ENCODE measurements at places on chromosomes 1 and 21.

DNA sequence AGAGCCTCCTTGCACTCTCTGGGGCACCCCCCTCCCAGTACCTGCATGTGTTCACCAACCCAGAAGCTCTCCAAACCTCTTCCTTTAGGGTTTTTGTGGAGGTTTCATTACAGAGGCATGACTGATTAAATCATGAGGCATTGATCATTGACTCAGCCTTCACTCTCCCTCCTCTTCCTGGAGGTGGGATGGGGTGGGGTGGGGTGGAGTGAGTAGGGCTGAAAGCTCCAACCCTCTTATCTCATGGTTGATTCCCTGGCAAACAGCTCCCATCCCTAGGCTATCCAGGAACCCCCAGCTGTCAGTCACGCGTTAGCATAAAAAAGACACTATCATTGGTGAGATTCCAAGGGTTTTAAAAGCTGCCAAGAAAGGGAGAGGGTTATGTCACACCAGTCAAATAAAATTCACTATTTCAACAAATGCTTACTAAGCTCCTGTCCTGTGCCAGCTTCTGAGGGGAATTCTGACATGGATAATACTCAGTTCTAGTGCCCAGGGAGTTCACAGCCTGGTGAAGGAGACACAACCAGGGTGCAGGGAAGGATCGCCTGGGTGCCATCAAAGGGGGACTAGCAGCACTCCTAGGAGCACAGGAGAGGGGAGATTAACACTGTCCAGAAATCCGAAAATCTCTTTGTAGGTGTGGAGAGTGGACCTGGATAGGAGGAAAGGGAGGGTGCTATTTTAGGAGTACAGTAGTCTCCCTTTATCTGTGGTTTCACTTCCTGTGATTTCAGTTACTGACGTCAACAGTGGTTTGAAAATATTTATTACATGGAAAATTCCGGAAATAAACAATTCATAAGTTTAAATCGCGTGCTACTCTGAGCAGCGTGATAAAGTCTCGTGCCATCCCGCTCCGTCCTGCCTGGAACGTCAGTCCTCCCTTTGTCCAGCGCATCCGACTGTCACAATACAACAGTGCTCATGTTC is 6.8 kb upstream of the IL24 start:
- H3K27ac ChIP-seq = peak overlapping the region; percentile 38
- no peak overlapping the region for H3K4me3 ChIP-seq
- H3K36me3 ChIP-seq = no peaks in the 10 kb centered on the region
- peaks cover 12% of the 10 kb centered on the region for H3K4me1 ChIP-seq
- no peak for DNase-seq

DNA sequence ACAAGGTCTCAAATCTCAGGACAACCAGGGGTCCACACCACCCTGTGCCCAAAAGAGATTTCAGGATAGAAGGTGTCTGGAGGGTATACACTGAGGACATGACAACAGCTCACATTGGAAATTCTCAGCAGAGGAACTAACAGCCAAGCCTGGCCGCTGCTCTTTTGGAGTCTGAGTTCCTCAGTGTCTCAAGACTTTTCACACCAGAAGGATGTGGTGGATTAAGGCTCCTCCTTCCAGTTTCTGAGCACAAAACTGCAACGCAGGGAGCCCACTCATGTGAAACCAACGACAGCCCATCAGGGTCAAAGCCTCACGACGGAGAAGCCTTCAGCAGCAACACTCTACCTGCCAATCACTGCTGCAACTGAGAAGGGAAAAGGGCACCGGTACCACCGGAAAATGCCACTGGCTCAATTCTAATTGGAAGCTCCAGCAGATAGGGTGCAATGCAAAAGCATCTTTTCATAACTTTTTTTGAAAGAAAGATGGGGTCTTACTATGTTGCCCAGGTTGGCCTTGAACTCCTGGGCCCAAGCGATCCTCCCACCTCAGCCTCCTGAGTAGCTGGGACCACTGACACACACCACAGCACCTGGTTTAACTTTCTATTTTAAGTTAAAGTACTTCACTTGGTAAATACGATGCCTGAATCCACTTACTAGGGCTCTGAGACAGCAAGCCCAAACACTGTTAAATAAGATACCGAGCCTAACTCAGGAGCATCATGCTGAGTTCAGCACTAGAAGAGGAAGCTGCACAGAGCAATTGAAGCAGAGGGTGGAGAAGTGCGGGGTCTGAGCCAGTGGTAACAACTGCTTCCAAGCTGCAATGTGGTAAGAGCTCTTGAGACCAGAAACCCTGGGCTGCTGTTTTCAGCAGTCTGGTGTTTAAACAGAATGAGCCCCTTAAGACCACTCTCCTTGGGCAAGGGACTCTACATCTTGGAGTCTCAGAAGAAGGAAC is 7.8 kb downstream of the CAPZB start:
- peaks cover 6% of the 10 kb centered on the region for H3K4me1 ChIP-seq
- H3K36me3 ChIP-seq = no peaks in the 10 kb centered on the region
- H3K27ac ChIP-seq = peak overlapping the region; percentile 72
- no peaks in the 10 kb centered on the region for H3K27me3 ChIP-seq

- H3K27me3 ChIP-seq = no peaks in the 10 kb centered on the region
- H3K4me1 ChIP-seq = no peaks in the 10 kb centered on the region
- no peak overlapping the region for H3K27ac ChIP-seq
- H3K4me3 ChIP-seq = no peak overlapping the region
- H3K36me3 ChIP-seq = no peaks in the 10 kb centered on the region
- no peak for DNase-seq
These were observed 26.2 kb upstream of the CD1D start for GRCh38 chr1:158154501-158154900.

GRCh38 chr1:74835051-74835450 is 102.1 kb downstream of the TYW3 start:
- no peaks in the 10 kb centered on the region for H3K36me3 ChIP-seq
- no peaks in the 10 kb centered on the region for H3K27me3 ChIP-seq
- no peaks in the 10 kb centered on the region for H3K4me1 ChIP-seq
- H3K27ac ChIP-seq = no peak overlapping the region
- no peak overlapping the region for H3K4me3 ChIP-seq

DNA sequence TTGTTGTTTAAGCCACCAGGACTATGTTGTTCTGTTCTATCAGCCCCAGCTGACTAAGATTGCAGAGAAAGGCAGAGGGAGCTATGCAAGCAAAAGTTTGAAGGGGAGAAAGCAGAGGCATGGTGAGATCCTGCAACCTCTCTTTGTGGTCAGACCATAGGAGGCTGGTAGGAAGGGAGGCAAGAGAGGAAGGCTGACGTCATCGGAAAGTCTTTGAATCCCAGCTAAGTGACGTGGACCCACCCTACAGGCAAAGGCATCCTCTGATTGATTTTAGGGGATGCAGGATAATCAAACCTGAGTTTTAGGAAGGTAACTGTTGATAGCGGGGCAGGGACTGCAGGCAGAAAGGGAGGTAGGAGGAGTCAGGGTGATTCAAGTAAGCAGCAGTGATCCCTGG is 23.3 kb upstream of the TNNI1 start:
- H3K36me3 ChIP-seq = no peaks in the 10 kb centered on the region
- H3K27ac ChIP-seq = no peak overlapping the region
- DNase-seq = no peak

DNA sequence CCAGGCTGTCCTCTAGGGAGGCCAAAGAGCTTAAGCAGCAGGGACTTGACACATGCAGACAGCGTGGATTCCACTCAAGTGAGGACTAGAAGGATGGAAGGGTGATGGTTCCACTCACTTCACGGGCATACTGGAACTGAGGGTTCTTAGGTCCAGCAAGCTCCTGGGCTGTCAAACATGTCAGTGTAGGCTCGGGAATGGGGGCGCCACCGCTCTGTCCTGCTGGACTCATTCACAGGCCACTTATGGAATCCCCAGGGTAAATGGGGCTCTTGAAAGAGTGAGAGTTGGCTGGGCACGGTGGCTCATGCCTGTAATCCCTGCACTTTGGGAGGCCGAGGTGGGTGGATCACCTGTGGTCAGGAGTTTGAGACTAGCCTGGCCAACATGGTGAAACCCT is 27.7 kb upstream of the CSF3R start:
- DNase-seq = no peak
- no peak overlapping the region for H3K4me3 ChIP-seq
- H3K36me3 ChIP-seq = no peaks in the 10 kb centered on the region
- H3K27ac ChIP-seq = no peak overlapping the region
- H3K27me3 ChIP-seq = no peaks in the 10 kb centered on the region

DNA sequence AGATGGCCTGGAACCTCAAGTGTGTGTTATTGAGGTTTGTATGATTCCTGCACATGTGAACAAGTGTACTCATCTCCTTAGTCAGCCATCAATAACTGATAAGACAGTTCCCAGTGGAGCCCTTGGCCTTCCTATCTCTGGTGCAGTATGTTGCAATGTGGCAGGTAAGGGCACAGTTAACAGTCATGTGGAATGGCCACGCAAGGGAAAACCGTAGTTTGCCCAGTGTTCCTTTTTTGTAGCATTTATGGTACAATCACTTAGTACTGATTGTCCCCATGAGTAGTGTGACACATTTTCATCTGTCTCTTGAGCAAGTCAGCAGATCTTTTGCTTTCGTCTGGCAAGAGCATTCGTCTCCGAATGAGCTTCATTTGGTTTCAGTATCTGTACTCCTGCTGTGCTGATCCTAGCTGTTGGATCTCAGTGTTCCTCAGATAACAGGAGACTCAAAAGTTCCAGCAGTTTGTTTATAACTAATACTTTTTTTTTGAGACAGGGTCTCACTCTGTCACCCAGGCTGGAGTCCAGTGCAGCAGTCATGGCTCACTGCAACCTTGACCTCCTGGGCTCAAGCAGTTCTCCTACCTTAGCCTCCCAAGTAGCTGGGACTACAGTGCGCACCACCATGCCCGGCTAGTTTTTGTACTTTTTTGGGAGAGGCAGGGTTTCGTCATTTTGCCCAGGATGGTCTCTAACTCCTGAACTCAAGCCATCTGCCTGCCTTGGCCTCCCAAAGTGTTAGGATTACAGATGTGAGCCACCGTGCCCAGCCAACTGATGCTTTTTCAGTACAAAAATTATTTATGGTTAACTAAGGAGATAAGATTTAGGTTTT is 8.2 kb downstream of the CTPS1 start:
- peak overlapping the region; percentile 83 for H3K27ac ChIP-seq
- no peak for DNase-seq
- H3K4me1 ChIP-seq = peaks cover 15% of the 10 kb centered on the region
- no peaks in the 10 kb centered on the region for H3K27me3 ChIP-seq
- peak overlapping the region; percentile 21 for H3K4me3 ChIP-seq

- no peaks in the 10 kb centered on the region for H3K36me3 ChIP-seq
- no peak overlapping the region for H3K4me3 ChIP-seq
- H3K27ac ChIP-seq = no peak overlapping the region
- peaks cover 6% of the 10 kb centered on the region for H3K4me1 ChIP-seq
- DNase-seq = no peak
These were observed 172.4 kb upstream of the IVNS1ABP start for GRCh38 chr1:185489406-185489805.

DNA sequence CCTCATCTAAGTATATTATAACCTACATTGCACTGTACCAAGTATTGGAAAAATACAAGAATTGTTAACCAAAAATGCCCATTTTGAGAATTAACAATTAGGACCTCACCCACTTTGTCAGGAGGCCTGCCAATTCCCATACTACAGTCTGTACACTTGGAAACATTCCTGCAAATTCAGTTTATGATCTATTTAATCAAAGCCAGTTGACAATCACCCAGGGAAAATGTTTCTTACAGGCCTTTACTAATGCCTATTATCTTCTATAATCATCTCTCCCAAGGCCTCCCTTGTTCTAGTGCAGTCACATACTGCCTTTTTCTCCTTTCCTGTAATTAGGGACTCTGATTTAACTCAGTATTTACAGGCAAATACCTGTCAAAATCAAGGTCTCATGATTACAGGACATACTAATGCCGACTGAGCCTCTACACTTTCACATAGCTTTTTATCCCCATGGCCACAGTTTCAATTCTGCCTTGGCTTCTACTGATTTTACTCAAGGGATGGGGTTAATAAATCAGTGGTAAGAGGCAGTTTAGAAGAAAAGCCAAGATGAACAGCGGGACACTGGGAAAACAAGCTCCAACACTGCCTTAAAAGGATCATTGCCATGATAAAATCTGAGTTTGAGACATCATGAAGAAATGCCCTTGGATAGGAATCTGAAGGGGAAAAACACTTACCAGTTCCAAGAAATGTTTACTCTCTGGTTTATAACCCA is 338.7 kb downstream of the VAV3 start:
- H3K4me1 ChIP-seq = no peaks in the 10 kb centered on the region
- H3K36me3 ChIP-seq = no peaks in the 10 kb centered on the region
- H3K27me3 ChIP-seq = no peaks in the 10 kb centered on the region
- no peak overlapping the region for H3K27ac ChIP-seq
- H3K4me3 ChIP-seq = no peak overlapping the region

DNA sequence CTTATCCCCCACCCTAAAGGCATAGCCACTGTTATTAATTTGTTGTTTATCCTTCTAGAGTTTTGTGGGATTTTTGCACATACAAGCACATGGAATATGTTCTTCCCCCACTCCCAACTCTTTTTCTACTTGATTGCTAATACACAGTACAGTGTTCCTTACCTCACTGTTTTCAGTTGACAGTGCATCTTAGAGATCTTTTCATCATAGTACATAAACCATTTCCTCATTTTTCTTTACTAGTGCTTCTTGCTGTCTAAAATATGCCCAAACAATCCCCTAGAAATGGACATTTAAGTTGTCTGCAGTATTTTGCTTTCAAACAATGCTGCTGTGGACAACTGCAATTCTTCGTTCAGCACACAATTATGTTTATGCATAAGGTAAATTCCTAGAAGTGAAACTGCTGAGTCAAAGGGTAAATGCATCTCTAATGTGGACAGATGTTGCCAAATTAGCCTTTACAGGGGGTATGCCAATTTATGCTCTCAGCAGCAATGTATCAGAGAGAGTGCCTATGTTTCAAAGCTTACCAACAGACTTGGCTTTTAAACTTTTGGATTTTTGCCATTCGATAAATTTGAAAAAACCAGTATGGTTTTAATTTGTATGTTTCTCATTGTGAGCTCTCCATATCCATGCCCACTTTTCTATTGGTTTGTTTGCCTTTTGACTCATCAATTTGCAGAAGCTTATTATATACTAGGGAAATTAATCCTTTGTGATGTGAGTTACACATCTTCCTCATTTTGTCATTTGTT is 132.6 kb downstream of the MRPS6 start:
- H3K4me1 ChIP-seq = peaks cover 12% of the 10 kb centered on the region
- no peak for DNase-seq
- H3K36me3 ChIP-seq = no peaks in the 10 kb centered on the region
- no peak overlapping the region for H3K27ac ChIP-seq
- H3K4me3 ChIP-seq = no peak overlapping the region
- H3K27me3 ChIP-seq = no peaks in the 10 kb centered on the region

DNA sequence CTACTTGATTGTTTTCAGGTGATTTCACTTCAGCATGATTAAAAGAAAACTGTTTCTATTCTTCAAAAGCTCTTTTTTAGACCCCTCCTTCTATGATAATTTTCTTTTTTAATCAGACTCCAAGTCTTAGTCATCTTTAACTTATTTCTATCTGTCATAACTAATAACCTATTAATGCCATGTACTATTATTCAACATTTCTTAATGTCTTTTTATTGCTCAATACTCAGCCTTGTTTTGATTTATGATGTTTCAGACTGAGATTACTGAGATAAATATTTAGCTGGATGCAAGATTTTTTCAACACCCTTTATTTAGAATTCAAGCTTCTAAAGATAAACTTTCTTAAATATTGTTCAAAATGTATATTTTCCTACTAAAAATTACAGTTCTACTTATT is 53.6 kb downstream of the ATP6V1G3 start:
- H3K36me3 ChIP-seq = no peaks in the 10 kb centered on the region
- no peak overlapping the region for H3K27ac ChIP-seq
- no peaks in the 10 kb centered on the region for H3K27me3 ChIP-seq
- no peak for DNase-seq

- H3K4me3 ChIP-seq = no peak overlapping the region
- DNase-seq = no peak
- H3K4me1 ChIP-seq = peaks cover 2% of the 10 kb centered on the region
- peaks cover 8% of the 10 kb centered on the region for H3K27me3 ChIP-seq
- no peaks in the 10 kb centered on the region for H3K36me3 ChIP-seq
These were observed 158.1 kb upstream of the COA6 start for GRCh38 chr1:234214911-234215892.
